ENCODE measurements at places on chromosomes 1 and 21.

- DNase-seq, result no peak
These were observed 311.4 kb downstream of the BARHL2 start for GRCh38 chr1:90405726-90406125.

DNA sequence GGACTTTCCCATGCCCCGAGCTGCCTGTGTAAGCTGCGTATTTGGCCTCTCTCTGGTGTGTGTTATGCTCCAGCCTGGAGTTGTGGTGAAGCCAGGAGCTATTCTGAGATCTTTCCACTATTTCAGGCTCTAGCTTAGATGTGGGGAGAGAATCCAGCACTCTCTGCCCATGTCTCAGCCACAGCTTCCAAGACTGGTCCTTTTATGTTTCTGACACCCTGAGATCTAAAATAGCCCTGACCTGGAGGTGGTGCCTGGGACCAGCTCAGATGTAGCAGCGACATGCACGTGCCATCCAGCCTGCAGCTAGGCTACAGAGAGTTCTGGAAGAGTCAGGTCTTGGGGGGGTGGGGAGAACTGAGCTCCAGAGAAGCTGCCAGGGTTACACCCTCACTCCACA lies 76.5 kb downstream of the TENT5C start:
- no peak for DNase-seq

DNA sequence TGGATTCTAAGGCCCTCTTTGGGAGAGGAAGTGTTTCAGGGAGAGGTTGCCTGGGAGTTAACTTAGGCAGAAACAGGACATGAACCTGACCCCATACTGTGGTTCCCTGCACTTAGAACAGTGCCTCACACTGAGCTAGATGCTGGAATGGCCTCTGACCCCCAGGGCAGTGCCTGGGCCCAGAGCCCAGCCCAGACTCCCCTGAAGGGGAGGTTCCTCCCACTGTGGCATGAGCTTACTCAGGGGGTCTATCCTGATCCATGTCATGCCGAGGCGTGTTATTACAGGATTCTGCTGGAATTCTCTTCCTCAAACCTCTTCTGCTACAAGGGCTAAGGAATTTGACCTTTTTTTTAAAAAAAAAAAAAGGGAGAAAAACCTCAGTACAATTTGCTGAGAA lies 72.2 kb downstream of the MRPL37 start:
- no peak for DNase-seq

- DNase-seq, result no peak
These were observed 138.4 kb upstream of the BACE2 start for GRCh38 chr21:41029571-41029970.

DNA sequence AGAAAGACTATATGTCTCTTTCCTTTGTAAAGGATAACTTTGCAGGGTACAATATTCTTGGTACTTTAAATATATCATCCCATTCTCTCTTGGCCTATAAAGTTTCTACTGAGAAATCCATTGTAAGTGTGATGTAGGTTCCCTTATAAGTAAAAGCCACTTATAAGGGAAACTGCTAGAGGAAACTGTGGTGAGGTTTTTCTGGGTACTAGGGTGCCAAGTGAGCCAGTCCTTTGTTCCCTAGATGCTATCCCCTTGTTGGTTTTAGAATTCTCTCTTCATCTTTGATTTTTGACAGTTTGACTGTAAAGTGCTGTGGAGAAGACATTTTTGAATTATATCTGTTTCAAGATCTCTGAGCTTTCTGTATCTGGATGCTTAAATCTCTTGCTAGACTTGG lies 108.9 kb upstream of the NEK7 start:
- no peak for DNase-seq

- DNase-seq, result no peak
These were observed 34.5 kb downstream of the NTNG1 start for GRCh38 chr1:107175102-107175909.

GRCh38 chr1:24459551-24460266 lies 42.9 kb upstream of the RCAN3 start:
- no peak for DNase-seq

- no peak for DNase-seq
These were observed 81.5 kb upstream of the EDEM3 start for GRCh38 chr1:184836141-184836540.

All from CD4-positive, alpha-beta T cell treated with Interleukin-12 subunit alpha and Interleukin-12 subunit beta, for 1 hour (primary cell).